Lung (tissue), 17 donors: ENCODE measurements at places on chromosomes 4 and X. TPM values are rescaled to one million over a fixed set of nuclear protein-coding genes. Genes with fewer than 3 reads are reported as not detected.

CYBB gene
- polyA plus RNA-seq, result 99.8 TPM

HMX1 gene
- polyA plus RNA-seq, result not detected

DNA sequence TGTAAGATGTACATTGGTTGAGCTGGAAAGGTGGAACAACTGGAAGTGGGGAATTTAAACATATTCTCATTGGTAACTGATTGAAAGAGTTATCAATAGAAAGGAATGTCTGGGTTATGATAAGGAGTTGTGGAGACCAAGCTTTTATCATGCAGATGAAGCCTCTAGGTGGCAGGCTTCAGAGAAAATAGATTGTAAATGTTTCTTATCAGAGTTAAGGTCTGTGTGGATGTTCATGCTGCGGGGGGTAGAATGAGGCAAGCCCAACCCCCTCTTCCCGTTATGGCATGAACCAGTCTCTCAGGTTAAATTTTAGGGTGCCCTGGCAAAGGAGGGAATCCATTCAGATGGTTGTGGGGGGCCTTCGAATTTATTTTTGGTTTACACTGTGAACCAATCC lies 16.0 kb downstream of the ARSD start:
- DNase-seq, result no peak

GRCh38 chr4:62387808-62388207 lies 1187.7 kb downstream of the ADGRL3 start:
- no peak for DNase-seq

MAGEA3 gene
- not detected for polyA plus RNA-seq

GRCh38 chrX:72566448-72566847 lies 6.2 kb downstream of the HDAC8 start:
- no peak for DNase-seq

DNA sequence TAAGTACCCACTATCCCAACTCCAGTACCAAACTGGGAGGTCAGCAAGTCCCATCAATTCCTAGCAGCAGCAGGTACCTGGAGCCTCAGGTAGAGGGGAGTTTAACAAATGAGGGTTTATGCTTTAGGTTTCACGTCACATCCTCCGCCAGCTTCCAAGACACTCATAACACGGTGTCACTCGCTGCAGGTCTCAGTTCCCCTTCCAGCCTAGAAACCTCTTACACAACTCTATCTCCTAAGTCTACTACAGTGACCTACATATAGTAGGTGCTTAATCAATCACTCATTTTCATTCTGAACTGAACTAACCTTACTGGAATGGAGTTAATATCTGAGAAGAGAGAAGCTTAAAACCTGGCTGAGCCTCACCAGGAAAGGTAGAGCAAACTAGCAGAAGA lies 96.0 kb downstream of the EFHC2 start:
- DNase-seq, result no peak

DNA sequence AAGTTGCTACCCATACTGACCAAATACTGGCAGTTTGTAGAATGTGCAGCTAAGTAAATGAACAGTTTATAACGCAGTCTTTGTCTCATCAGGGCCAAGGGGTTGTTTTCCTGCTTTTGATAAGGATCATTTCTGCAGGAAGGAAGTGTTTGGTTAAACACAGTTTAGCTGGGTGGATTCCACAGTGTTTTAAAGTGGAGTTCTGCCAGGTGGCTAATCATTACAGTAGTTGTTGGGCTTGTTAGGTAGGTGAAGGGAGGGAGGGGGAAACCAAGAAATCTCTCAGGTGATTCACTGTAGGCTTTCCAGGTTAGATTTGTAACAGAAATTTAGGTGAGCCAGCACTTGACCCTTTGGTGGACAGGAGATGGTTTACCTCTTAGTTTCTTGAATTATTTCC lies 58.1 kb downstream of the FNIP2 start:
- peak; percentile 67 for DNase-seq

ANKRD50 gene
- 4.0 TPM for polyA plus RNA-seq
